ENCODE measurements at places on chromosomes 3 and 15.

DNA sequence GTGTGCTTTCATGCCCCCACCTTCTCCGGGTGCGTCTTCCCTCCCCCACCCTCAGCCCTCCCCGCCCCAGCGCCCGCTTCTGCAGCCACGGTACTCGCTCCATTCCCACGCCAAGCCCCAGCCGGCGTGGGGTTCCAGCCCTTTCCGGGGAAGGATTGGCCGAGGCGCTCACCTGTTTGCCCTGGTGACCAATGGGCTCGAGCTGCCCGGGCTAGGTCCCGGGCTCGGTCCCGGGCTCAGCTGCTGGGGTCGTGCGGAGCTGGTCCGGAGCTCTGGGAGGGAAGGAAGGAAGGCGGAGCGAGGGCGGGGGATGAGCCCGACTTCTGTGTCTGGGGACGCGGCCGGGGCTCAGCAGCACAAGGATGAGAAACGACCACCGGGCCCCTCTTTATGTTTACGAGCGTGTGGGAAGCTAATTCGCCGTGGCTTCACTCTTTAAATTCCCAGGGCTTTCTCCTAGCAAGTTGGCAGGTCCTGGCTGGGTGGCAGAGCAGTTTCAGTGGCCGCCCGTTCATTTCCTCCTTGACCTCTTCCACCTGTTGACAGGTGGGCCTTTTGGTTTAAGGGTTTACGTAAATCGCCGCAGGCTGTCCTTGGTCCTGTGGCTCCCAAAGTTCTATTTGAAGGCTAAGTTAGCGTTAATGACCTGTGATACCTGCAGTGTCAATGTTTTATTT lies at the start of gene IGSF10:
IGSF10 (minus strand) TSS at position 288 of the 677 bp plus-strand sequence. CDS start 2,352 bp downstream, outside the sequence.
- no peak for DNase-seq

GRCh38 chr15:39919748-39920509 lies at the start of gene GPR176:
TSS of gene GPR176 (minus strand) at chr15:39920266. CDS start at chr15:39920026, 240 bp downstream.
- DNase-seq: peak; percentile 81

GRCh38 chr15:51105430-51106016 lies 10.8 kb upstream of the TNFAIP8L3 start:
- no peak for DNase-seq

DNA sequence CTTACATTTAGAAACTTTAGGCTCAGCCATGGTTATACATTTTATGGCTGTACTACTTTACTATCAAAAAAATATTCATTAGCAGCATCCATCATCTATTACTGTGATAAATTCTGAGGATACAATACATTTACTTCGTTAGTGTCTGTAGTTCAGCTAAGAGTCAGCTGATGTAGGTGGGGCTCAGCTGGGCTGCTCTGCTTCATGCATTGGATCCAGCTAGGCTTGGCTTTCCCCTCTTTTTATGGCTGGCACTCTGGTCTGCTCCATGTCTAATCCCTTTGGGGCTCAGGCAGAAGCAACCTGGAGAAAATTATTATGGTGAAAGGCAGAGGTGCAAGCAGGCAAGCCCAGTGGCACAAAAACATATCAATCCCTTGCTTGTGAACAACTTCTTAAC lies 930.1 kb upstream of the NR2F2 start:
- DNase-seq: no peak

GRCh38 chr3:58293516-58293915 lies 12.5 kb upstream of the RPP14 start:
- DNase-seq: no peak

- no peak for DNase-seq
Measured at GRCh38 chr3:56917361-56918110, 115.8 kb upstream of the ARHGEF3 start.

GRCh38 chr3:3443482-3443881 lies 264.0 kb upstream of the CRBN start:
- no peak for DNase-seq

GRCh38 chr3:11661827-11662226 lies 18.1 kb upstream of the VGLL4 start:
- DNase-seq: peak; percentile 87

Measured in fibroblast of upper back skin (primary cell).